ENCODE measurements at places on chromosomes 2 and 18.
A peak's percentile ranks its signal among the peaks of the same experiment; 100 is the strongest.

DNA sequence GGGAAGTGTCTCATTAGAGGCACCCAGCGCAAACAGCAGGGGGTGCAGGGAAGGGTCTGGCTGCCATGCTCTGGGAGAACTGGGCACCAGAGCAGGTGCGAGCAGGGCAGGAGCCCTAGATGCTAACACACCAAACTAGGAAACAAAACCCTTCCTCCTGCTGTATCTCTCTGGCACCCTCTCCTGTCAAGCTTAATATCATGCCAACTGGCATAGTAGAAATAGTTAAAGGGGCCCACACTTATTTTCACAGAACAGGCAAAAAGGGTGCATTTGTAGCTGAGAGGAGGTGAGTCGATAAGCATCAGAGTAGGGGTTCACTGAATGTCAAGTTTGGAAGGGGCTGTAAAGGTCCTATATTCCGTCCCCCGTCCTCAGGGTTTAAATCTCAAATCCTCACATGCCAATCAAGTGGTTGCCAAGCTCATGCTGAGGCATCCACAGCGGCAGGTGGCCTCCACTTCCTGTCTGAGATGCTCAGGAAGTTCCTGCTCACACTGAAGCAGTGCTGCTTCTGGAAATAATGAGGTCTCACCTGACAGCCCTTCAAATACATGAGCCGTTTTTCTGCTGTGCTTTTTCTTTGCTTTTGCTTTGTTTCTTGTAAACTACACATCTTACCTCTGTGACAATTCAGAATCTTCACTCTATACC, 14.9 kb upstream of the ACKR3 start:
- no peak for DNase-seq

DNA sequence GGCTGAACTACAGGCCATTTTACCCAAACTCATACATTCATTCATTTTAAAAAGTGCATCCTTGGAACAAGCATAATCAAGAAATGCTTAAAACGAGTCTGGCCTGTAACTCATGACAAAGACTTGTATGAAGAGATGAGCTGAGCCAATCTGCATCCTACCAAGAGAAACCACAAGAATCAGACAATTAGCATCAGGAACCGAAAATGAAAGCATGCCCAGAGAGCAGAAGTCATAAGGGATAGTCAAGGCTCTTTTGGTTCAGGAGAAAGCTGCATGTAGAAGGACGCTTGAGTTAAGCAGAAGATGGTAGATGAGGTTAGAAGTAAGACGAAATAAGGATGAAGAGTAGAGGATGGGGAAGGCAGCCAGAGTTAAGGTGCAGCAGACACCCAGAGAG, 137.0 kb upstream of the CTNNA2 start:
- DNase-seq, result no peak

GRCh38 chr2:222318026-222318711, 19.4 kb upstream of the PAX3 start:
- DNase-seq, result peak; percentile 86

GRCh38 chr18:76398896-76399612, 96.0 kb downstream of the ZNF516 start:
- DNase-seq, result peak; percentile 72

GRCh38 chr2:167697948-167698347, 549.4 kb downstream of the STK39 start:
- no peak for DNase-seq

GRCh38 chr2:15932394-15933183, 7.8 kb upstream of the MYCN start:
- no peak for DNase-seq

- no peak for DNase-seq
Measured at GRCh38 chr2:157170299-157170698, 87.2 kb upstream of the GALNT5 start.
